ENCODE measurements at places on chromosomes 7 and 10.

- DNase-seq = peak; percentile 46
These were observed 32.2 kb downstream of the ZCCHC24 start for GRCh38 chr10:79413196-79413595.

- DNase-seq = no peak
These were observed 194.0 kb upstream of the AHR start for GRCh38 chr7:17104419-17104818.

GRCh38 chr10:101467286-101467770, 113.4 kb downstream of the BTRC start:
- DNase-seq = no peak

- no peak for DNase-seq
These were observed 65.6 kb downstream of the PKD1L1 start for GRCh38 chr7:47882635-47883034.

DNA sequence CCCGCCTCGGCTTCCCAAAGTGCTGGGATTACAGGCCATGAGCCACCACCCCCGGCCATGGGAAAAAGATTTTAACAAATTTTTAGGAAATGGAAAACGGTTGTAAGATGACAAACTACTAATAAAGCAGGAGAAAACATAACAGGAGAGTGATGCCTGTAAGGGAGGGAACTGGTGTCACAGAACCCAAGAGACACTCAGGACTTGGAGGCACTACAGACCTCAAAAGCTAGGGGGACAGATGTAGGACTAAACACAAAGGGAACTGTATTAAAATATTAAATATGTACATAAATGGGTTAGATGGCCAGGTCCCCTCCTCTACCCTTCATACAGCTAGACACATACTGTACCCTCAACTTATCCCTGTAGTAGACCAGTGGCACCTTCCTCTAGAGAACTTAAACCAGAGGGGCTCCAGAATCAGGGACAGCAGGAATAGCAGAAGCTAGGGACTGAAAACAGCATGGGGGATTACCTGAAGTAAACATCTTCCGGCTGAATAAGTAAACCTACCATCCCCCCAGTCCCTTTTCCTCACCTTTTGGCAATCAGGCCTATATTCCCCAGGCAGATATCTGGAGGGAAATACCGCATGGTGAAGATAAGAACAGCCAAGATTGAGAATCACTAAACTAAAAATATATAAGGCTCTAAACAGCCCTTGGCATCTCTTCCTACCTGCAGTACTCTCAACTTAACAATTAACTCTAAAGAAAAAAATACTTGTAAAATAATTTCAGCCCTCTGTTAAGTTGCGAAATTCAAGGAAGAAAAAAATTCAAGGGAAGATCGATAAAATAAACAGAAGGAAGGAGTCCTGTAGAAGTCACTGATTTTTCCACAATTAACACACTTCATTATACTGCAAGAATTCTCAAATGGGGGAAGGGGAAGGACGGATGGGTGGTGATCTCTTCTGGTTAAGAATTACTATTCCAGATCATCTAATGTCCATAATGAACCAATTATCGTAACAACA, 15.5 kb downstream of the TM9SF3 start:
- DNase-seq = no peak

DNA sequence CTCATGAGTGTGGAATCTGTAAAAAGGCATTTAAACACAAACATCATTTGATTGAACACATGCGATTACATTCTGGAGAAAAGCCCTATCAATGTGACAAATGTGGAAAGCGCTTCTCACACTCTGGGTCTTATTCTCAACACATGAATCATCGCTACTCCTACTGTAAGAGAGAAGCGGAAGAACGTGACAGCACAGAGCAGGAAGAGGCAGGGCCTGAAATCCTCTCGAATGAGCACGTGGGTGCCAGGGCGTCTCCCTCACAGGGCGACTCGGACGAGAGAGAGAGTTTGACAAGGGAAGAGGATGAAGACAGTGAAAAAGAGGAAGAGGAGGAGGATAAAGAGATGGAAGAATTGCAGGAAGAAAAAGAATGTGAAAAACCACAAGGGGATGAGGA, 207.7 kb downstream of the ZEB1 start:
- DNase-seq = no peak

GRCh38 chr7:116226664-116227063, 16.3 kb downstream of the TES start:
- DNase-seq = no peak

GRCh38 chr10:91677911-91678310, 45.0 kb upstream of the PPP1R3C start:
- DNase-seq = no peak

DNA sequence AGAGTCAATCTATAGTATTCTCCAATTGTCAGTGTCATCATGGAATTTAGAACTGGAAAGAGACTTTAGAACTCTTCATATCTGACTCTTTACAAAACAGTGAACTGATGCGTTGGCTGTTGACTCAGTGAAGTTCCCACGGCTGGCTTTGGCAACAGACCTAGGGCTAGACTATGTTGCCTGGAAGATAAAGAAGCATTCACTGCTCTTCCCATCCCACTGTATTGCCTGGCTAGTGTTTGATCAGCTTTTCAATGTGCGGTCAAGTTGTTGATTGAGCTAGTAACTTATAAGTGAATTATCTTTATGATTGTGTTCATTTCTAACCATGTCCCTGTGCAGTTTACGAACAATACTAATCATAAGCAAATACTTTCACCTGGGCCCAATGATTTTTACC, 365.7 kb upstream of the LRGUK start:
- no peak for DNase-seq

DNA sequence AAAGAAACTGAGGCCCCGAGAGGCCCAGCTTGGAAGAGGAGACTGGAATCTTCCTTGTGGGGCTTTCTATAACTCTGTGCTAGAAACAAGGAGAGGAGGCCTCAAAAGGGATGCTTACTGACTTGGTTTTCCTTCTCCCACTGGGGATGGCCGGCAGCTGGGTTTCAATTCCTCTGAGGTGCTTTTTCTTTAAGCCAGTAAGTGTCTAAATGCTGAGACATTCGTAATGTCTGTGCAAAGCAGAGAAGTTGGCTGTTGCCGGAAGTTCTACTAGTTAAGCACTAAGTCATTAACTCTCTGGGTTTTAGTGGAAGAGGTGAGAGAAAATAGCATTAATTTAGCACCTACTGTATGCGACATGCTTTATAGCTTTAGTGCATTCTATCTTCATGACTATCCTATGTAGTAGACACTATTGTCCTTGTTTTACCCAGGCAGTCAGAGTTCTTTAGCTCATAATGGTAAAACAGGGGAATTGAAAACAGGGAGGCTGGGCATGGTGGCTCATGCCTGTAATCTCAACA, 135.2 kb downstream of the RGS10 start:
- DNase-seq = no peak

DNA sequence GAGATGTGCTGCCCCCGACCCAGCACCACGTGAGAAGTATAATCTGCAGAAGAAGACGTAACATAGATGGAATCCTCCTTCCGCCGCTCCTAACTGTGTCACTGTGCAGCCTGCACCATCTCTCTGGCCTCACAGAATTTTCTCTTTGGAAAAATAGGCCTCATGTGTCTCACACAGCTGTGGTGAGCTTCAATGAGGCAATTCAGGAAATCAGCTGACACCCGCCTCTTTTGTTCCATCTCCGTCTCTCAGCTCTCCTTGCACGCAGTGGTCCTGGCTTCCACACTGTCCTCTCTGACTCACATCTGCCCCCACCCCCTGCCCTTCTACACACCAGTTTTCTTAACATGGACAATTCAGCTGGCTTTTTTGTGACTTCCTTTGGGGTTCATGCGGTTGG, 7.2 kb downstream of the C10orf90 start:
- DNase-seq = peak; percentile 18

DNA sequence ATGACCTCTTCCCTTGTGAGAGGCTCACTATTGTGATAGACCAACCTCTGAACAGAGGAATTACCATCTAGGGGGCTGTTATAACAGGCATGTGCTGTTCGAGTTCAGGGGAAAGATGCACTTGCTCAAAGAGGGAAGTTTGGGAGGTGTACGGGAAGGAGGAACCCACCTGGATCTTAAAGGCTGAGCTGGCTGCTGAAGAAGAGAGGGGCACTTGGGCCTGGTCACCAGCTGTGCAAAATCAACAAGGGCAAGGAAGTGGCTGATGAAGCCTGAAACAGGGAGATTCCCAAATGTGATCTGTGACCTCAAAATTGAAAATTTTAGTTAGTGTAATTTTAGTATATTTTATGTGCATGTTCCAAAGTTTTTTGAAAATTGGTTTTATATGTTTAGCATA, 407.2 kb downstream of the AUTS2 start:
- no peak for DNase-seq

GRCh38 chr10:89062861-89063260, 72.3 kb downstream of the FAS start:
- no peak for DNase-seq

- DNase-seq = no peak
These were observed 4.1 kb downstream of the PDLIM1 start for GRCh38 chr10:95286707-95287106.

GRCh38 chr10:23196915-23197314, 4.8 kb downstream of the PTF1A start:
- no peak for DNase-seq

DNA sequence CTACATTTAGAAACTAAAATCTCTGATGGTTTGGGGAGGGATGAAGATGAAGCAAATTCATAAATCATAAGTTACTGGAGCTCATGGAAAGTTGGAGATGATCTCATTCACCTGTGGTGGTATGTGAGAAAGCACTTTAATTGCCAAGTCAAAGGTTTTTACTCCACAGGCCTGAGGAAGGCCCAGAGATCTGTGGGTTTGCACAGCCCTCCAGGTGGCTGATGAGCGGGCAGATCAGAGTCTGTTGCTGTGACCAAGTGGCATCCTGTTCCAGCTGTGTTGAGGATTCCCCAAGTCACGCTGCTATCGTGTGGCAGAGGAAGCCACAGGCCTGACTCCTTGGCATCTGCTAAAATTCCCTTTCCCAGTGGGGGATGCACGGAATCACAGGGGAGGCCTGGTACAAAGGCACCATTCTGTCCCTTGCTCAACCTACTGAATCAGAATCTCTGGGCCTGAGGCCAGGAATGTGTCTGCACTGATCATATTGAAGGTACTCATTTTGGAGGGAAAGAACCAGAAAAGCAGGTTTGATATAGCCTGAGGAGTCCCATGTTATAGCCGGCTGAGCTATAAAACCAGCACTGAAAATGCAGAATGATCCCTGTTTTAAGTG, 19.7 kb upstream of the DDC start:
- no peak for DNase-seq

GRCh38 chr10:64115908-64116643, 594.9 kb downstream of the REEP3 start:
- no peak for DNase-seq

- no peak for DNase-seq
These were observed 1217.6 kb upstream of the LRRN3 start for GRCh38 chr7:109873296-109873695.

DNA sequence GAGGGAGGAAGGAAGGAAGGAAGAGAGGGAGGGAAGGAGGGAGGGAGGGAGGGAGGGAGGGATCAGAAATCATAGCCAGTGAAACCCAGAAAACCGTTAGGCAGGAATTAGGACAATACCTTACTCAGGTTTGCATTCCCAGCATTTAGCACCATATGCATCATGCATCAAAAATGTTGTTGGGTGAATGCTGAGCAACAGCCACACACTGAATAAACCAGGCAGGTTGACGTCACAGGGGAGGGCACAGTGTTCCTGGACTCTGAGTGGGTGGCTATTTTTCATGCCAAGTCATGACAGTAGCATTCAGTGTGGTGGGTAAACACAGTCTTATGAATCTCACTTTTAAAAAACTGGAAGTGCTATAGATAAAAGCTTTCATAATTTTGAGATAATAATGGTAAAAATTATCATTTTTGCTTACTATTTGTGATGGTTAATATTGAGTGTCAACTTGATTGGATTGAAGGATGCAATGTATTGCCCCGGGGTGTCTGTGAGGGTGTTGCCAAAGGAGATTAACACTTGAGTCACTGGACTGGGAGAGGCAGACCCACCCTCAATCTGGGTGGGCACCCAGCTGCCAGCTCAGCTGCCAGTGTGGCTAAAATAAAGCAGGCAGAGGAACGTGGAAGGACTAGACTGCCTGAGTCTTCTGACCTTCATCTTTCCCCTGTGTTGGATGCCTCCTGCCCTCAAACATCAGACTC, 199.1 kb upstream of the PRKCQ start:
- no peak for DNase-seq

DNA sequence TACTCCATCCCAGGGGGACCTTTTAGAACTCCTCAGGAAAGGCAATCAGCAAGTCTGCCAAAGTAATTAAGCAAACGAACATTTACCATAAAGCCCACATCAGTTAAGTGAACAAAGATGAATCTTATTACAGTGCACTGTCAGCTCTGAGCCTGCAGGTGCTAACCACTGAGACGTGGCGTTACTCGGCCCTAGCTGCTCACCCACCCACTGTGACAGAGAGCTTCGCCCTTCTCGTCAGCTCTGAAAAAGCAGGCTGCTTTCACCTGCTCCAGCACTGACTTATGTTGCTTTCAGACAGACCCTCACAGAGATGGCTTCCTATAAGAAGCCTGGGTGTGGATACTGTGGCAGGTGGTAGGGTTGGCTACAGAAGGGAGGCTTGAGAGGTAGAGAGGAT, 57.7 kb upstream of the KCNIP2 start:
- DNase-seq = no peak

DNA sequence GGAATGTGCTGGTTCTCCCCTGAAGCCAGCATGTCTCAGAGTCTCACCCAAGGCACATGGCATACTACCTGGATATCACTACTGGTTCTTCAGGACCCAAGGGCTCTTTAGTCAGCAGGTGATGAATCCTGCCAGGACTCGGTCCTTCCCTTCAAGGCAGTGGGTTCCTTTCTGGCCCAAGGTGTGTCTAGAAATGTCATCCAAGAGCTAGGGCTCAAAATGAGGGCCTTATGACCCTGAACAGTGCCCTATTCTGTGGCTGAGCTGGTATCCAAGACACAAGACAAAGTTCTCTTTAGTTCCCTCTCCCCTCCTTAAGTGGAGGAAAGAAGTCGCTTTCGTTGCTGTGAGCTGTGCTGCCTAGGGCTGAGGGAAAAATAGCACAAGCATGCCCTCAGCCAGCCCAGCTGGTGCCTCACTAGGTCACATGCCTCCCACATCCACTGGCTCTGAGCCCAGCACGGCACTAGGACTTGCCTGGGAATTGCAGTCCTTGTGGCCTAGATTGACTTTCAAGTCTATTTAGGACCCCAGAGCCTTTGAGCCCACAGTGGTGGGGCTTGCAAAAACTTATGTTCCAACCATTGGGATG, 106.0 kb downstream of the BMS1 start:
- DNase-seq = no peak

DNA sequence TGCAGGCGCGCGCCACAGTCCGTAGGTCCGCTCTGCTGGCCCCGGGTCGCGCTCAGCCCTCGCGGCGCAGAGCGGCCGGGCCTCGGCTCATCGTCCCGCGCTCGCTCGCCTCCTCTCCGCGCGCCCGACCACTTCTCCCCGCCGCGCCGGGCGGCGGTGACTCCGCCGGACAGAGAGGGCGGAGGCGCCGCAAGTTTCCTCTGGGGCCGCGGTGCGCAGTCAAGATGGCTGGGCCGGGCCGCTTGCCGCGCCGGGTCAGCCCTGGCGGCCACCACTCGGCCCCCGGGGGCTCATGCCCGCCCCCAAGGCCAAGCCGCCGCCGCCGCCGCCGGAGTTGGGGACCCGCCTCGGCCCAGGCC, 441 bp downstream of the FZD8 start:
- DNase-seq = peak; percentile 29
